ENCODE measurements at places on chromosomes 5 and 9.
A peak's percentile ranks its signal among the peaks of the same experiment; 100 is the strongest.

GRCh38 chr5:123708074-123708806 is 196.3 kb downstream of the CSNK1G3 start:
- DNase-seq: peak; percentile 87

GRCh38 chr9:33108472-33108871 is 32.0 kb upstream of the SMU1 start:
- no peak for DNase-seq

- no peak for DNase-seq
Measured at GRCh38 chr9:136232969-136233368, 12.6 kb downstream of the QSOX2 start.

DNA sequence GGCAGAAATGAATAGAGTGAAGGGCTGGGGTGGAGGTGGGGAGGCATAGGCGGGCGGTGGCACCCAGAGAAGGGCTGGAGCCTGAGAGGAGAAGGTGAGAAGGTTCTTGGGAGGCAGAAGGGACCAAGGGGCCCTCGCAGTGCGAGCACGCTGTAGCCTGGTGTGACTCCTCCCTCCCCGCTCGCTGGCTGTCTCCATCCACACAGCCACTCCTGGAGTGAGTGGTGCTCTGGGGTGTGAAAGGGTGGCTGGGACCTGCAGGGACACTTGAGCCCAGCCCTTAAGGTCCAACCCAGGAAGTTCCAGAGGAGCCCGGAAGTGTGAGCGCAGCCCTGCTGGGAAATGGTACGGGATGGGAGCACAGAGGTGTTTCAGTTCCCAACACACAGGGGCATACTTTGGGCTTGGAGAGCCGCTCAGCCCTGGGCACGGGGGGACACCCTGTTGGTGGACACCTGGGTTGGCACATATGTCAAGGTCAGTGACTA is 9.3 kb upstream of the SCGB3A1 start:
- DNase-seq: no peak

- DNase-seq: no peak
Measured at GRCh38 chr9:78304357-78304756, 7.4 kb downstream of the PSAT1 start.

GRCh38 chr9:80836013-80836412 is 853.3 kb downstream of the TLE1 start:
- DNase-seq: no peak

DNA sequence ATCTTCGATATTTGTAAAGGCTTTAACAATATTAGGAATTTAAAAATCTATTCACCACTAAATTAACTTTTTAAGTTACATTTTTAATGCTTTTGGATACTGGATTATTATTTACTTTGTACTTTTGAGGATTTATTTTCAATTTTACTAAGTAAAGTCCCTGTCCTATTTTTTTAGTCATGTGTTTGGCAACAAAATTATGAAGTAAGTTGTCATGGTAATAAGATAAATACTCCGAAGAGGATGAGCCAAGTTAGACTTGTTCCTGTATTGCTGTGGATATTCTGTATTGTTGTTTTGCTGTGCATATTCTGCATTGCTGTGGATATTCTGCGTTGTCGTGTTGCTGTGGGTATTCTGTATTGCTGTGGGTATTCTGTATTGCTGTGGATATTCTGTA is 210.1 kb downstream of the MTRR start:
- no peak for DNase-seq

DNA sequence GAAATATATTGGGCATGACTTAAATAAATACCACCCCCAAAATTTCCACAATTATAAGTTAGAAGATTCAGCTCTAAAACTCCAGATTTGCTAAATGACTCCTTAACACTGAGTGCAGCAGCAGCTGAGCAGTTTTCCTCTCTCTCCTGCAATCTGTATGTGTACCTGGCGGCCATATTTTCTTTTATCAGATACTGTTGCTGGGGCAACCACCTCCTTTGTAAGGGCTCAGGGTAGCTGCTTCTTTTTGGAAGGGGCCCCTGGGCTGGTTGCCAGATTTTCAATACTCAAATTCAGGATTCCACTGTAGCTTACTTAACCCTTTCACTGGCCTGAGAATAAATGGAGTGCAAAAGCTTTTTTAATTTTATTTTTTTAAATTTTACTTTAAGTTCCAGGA is 197.0 kb downstream of the TAF11L14 start:
- no peak for DNase-seq

GRCh38 chr5:67245259-67245846 is 48.8 kb upstream of the CD180 start:
- DNase-seq: no peak

- DNase-seq: no peak
Measured at GRCh38 chr5:136563489-136563888, 198.1 kb upstream of the TRPC7 start.

- DNase-seq: peak; percentile 39
Measured at GRCh38 chr5:103706939-103707682, 144.5 kb upstream of the NUDT12 start.

DNA sequence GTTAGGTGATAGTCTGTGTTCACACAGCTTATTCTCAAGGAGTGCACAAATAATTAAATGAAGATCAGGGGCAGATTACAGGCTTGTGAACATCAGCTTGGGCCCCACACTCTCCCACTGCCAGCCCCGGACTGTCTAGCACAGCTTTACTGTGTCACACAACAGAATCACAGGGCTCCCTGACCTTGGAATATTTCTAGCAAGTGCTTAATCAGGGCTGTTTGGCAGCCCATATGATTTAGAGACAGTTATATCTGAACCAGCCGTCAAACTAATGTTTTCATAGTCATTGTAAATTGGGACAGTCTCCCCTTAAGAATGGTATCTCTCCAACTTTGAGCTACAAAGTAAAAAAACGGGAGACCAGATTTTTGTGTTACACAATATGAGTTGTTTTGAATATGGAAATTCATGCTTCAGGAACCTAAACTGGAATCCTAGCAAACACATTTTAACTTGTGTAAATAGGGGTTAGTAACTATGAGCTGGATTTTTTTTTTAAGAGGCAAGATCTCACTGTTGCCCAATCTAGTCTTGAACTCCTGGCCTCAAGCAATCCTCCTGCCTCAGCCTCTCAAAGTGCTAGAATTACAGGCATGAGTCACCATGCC is 517.6 kb downstream of the BNC2 start:
- DNase-seq: no peak

- no peak for DNase-seq
Measured at GRCh38 chr5:120765189-120765588, 301.1 kb downstream of the PRR16 start.

- no peak for DNase-seq
Measured at GRCh38 chr5:16797951-16798350, 138.1 kb downstream of the MYO10 start.

GRCh38 chr5:89043676-89044075 is 160.7 kb upstream of the MEF2C start:
- no peak for DNase-seq

DNA sequence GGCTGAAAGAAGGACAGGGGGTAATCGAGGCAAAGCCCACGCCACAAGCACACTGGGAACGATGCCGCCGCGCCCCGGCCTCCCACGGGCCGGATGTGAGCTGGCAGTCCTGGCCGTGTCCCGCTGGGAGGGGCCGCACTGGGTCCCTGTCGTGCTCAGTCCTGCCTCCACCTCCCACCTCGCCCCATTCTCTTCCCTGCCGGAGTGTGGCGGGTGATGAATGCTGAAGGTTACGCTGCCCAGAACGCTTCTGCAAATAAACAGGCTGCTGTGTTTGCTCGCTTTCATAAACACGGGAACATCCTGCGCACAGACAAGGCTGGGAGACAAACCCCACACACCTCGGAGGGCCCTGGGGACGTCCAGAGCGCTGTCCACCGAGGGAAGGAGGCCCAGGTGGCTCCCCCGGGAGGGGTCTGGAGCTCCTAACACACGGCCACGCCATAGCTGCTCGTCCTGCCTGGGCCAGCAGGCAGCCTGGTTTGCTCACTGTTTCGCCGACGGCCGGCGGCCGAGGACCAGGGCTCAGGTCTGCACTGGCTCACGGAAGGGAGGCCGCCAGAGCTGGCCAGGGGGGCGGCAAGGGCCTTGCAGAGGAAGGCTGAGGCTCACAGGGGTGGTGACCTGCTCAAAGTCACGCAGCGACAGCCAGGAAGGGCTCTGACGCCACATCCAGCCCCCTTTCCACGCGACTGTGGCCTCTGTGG is 2.3 kb downstream of the DNLZ start:
- no peak for DNase-seq

DNA sequence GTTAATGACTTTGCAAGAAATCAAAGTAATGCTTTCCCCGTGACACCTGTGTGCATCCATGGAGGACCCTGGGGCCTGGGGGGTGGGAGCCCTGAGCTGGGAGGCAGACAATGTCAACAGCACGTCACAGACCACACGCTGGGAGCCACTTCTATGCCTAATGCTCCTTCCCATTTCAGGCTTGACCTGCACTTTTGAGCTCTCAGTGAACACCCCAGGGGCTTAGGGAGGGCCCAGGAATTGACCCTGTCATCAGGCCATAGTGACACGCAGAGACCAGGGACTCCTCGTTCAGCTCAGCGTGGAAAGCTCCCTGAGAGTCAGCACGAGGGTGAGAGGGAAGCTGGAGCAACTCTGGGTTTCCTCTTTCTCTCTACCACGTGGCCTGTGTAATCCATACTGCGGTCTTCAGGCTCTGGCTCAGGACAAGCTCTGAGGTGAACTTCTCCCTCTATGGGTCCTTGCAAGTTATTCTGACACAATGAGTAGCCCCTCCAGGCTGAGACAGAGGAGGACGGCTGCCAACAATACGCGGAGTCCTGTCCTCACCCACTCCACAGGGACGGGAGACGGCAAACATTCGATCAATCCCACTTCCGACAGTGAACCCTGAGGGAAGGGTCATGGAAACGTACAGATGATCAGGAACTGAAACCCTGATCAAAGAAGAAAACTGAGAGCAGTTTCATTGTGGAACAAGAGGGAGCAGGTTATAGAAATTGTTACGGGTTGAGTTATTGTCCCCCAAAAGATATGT is 130.8 kb upstream of the IRX4 start:
- no peak for DNase-seq

DNA sequence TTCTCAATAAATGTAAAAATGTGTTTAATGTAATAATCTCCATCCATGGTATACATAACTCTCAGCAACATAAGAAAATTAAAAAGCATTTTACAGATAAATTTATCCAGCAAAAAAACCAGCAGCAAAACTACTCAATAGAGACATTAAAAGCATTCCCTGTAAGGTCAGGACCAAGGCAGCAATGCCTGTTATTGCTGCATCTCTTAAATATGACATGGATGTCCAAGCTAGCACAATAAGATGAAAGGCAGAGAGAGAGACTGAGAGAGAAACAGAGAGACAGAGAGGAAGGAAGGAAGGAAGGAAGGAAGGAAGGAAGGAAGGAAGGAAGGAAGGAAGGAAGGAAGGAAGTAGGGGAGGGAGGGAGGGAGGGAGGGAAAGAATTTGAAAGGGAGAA is 289.0 kb upstream of the PAPPA start:
- DNase-seq: no peak

GRCh38 chr5:399296-400281 is 43.4 kb upstream of the EXOC3 start:
- DNase-seq: peak; percentile 97

GRCh38 chr5:34488984-34489383 is 167.1 kb upstream of the RAI14 start:
- no peak for DNase-seq

GRCh38 chr9:97714435-97714834 is 17.3 kb upstream of the XPA start:
- DNase-seq: peak; percentile 86

- peak; percentile 51 for DNase-seq
Measured at GRCh38 chr5:111722140-111722539, 34.9 kb downstream of the NREP start.

DNA sequence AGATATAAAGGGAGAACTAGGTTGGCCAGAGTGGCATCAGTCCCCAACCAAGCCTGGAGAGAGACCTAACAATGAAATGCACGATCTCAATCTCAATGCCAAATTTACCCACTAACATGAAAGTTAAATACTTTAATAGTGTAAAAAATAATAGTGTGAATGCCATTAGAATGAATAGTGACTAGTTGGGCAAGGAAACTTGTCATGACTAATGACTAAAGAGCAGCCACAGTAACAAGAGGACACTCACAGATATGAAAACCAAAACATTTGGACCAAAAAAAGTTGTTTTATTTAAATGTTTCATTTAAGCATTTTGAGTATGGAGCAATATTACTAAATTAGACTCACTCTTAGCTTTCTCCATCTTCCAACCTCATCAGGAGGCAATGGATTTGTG is 1853.8 kb downstream of the EFNA5 start:
- DNase-seq: no peak

GRCh38 chr9:118330191-118330986 is 626.2 kb downstream of the TLR4 start:
- no peak for DNase-seq

DNA sequence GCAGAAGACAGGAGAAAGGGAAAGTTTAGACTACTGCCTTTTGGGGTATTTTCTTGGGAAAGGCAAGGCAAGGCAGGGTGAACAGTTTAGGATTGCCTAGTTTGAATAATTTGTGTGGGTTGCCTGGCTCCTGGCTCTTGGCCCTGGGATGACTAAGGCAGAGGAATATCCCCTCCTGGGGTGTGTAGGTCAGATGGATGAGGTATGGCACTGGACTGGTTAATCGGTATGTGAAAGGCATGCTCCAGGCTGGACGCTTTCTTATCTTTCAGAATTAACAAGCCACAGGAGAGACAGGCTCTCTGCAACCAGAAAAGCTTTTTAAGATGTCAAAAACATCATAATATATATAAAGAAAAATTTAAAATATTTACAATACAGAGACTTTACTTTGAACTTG is 58.6 kb downstream of the STARD4 start:
- DNase-seq: peak; percentile 12

DNA sequence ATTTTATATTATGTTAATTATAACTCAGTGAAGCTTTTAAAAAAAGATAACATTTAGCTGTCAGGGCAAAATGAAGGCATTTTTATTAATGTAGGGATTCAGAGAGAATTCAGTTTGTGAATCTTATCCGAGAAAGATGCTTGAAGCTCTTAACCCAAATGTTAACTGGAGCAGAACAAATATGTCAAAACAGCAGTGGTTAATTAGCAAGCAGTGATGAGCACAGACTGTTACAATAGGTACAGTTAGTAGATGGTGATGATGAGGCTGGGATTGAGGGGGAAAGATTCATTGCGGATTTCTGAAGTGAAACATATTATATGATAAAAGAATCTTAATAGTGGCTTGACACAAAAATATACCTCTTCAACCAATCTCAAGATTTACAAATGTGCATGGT is 356.7 kb downstream of the DIRAS2 start:
- no peak for DNase-seq

DNA sequence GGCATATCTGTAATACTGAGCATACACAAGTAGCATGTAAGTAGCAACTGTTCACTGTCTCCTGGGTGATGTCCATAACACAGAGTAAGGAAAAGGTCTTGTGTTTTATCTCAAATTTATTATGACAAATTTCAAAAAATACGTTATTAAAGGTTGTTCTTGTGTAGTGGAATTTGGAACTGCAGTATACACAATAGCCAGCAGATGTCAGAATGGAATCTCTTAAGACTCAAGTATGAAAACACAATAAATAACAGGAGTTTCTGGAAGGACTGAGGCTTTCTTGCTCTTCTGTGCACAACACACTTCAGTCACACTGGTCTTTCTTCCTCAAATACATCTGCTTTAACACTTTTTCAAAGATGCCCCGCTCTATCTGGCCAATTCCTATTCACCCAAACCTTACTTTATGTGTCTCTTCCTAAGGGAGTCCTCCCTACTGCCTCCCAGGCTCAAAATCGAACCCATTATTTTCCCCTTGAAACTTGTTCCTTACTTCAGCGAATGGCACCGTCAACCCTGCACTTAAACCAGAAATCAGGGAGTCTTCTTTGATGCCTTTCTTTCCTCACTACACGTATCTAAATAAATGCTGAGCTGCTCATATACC is 6.5 kb upstream of the FBXO10 start:
- DNase-seq: no peak

All from BJ (cell line).